ENCODE measurements at places on chromosomes 2 and 18.

DNA sequence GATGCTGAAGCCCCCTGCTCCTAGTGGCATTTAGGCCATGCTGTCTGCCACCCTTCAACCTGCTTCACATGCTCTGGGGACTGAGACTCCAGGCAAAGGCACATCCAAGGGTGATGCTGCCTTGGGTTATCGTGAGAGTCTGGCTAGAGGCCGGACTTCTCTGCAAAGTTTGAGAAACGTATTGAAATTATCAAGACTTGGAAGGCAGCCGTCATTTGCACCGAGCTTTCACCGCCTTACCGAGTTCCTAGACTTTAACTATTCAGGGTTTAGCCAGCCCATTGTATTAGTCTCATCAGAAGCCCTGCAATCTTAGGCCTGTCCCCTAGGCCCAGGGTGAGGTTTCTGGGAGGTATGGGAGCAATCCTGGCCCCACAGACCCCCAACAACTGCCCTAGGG, 34.0 kb downstream of the RDH14 start:
- no peak for DNase-seq

- no peak for DNase-seq
Observed at GRCh38 chr18:13280070-13280795, 61.7 kb downstream of the LDLRAD4 start.

GRCh38 chr2:8554296-8554806, 127.5 kb upstream of the ID2 start:
- no peak for DNase-seq

DNA sequence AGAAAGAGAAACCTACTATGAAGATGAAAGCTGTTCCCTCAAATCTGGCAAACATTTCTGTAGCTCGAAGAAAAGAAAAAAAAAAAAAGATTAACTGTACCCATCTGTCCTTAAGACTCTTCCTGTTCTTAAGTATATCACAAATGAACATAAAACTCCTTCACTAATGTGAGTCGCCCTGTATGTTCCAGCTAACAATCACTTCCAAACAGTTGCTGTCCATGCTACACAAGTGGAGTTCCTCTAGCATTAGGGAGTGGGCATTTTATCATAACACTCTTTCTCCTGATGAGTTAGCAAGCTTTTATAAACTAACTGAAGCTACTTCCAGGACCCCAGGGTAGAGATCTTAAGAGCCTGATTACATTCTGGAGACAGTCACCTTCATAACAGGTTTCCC, 5.8 kb downstream of the CUL3 start:
- no peak for DNase-seq

- DNase-seq: no peak
Observed at GRCh38 chr2:31675485-31675901, 94.8 kb upstream of the SRD5A2 start.

- DNase-seq: no peak
Observed at GRCh38 chr2:237865623-237866041, 6.2 kb downstream of the RAMP1 start.

DNA sequence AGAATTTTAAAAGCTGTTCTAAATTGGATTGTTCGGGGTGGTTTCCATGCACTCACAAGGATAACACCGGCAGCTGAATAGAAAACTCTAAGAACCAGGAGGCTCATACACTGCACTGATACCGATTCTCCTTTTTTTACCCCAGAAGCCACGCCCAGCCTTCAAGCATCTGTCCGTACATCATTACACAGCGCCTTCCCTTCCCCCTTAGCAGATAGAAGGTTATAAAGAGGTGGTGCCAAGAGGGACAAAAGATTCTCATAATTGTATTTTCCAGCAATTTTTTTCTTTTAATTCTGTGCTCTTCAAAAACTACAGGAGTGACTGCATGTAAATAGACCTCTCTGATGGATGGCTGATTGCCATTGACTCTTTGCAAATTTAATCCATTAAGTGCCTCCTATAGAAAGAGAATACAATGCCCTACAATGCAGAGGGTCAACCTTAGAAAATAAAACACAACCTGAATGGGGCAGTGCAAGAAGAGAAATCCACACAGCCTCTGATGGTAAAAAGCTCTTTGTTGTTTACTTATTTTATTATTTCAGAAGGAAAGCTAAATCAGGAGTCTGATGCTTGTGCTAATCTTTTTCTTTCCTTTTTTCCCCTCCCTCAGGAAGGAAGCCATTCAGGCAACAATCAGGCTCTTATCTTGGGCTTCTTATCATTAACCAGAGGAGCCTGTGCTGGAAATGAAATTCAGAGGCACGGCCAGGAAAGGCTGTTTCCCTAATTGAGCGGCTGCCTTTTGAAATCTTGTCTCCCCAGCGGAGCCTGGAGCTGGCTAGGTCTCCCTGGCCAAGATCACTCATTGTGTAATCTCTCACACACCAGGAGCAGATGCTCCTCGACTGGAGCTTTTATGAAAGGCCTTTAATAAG, 198.9 kb upstream of the NABP1 start:
- no peak for DNase-seq

- DNase-seq: no peak
Observed at GRCh38 chr2:164335947-164336346, 285.3 kb downstream of the GRB14 start.

GRCh38 chr2:1546023-1546591, 132.8 kb downstream of the TPO start:
- no peak for DNase-seq

GRCh38 chr2:60821587-60822302, 59.6 kb upstream of the REL start:
- no peak for DNase-seq

- no peak for DNase-seq
Observed at GRCh38 chr2:99442837-99443236, 47.0 kb downstream of the REV1 start.

DNA sequence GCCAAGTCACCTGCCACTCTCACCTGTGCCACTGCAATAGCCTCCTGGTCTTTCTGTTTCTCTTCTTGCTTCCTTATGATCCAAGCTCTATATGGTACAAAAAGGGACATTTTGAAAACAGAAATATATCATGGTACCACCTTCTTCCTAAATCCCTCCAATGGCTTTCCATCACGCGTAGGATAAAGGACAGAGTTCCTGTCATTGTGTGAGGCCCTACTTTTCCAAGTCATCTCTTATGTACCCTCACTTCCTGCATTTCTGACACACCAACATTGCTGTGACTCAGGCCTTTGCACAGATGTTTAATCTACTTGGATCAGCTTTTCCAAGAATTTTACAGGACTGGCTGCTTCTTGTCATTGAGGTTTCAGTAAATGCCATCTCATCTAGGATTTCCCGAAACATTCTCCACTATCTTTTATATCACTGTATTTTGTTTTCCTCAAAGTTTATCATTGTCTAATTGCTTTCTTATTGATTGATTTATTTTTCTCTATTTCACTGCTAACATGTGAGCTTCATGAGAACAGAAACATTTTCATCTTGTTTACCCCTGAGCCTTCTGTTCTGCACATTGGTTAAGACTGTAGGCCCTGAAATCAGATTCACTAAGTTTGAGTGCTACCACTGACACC, 426.1 kb upstream of the FANCL start:
- DNase-seq: no peak

DNA sequence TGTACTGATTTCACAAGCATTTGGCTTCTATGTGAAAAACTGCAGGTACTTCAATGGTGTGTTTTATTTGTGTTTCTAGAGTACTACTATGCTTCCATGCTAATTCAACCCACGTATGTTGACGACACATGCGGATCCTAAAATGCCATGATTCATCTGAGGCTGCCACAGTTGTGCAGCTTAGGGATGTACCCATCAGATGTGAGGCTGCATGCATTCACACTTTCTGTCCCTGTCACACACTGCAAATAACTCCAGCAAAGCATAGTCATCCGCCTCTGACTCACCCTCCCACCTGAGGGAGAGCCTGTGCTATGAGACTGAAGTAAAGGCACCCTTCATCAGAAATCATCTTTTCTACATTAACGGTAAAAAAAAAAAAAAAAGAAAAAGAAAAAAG, 22.1 kb upstream of the SERTAD2 start:
- DNase-seq: no peak

DNA sequence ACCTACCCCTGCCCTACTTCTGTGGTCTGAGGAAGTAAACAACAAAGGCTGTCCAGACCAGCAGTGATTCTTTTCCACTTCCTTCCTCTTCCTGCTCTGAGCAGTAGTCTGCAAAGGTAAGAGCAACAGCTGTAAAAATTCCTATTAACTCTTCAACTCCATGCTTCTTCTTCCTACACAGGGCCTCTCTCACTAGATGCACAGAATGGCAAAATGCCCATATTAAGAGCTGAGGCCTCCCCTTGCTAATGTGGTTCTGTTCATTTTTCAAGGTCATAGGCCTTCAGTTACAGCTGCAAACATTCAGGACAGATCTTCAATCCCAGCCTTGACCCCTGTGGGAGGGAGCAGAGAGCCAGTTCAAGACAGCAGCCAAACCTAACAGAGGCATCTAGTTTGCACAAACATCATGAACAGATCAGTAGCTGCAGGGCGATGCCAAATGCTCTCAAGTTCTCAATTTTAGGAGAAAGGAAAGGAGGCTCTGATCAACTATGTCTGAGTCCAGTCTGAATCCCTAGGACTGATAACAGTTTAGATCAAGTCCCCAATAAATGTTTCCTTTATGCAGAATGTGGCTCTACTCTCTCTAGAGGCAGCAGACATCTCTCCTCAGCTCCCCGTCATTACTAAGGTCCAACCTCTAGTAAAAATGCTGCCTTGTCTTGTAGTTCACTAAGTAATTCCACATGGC, 20.9 kb downstream of the SLC40A1 start:
- no peak for DNase-seq

GRCh38 chr2:197628043-197628500, 47.3 kb downstream of the RFTN2 start:
- no peak for DNase-seq
